ENCODE measurements at places on chromosomes 13 and 19.

DNA sequence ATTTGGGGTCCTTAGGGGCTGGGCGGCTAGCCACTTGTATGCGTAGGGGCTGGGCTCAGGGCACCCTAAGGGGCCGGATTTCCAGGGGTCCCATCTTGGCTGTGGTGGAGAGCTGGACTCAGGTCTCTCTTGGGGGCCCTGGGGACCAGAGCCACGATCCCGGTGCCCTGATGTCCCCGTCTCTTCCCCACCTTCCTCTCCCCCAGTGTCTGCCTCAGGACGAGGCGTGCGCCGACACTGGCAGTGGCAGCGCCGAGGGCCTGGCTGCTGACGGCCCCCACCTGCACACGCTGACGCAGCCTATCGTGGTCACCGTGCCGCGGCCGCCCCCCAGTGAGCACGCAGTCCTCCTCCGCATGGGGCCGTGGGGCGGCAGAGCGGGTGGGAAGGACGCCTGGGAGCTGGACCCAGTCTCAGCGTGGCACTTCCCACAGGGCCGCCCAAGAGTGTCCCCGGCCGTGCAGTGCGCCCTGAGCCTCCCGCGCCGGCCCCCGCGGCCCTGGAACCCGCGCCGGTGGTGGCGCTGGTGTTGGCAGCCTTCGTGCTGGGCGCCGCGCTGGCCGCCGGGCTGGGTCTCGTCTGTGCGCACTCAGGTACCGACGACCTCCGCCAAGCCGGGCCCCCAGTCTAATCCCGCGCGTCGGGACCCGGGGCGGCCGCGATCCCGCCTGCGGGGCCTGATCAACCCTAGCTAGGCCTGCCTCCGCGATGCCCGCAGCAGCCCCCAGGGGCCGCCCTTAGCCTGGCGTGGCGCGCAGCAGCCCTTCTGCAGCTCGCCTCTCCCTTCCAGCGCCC is 2.7 kb upstream of the SNAPC2 start:
- DNase-seq = peak; percentile 69

DNA sequence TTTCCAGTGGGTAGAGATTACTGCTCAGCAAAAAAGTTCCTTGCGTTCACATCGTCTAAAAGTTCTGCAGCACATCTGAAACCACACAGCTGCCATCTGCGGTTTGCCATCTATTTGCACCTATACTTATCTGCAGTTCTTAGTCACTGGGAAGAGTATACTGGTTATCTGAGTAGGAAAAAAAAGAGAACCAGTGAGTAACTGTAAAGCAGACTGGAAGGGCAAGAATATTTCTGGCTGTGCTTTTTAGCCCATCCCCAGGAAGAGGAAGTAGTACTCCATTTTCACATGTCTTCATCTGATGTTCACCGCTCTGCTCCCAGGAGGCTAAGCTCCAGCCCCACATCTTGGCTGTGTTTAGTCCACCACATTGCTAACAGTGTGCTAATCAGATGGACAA is 35.6 kb downstream of the EFNB2 start:
- DNase-seq = no peak

DNA sequence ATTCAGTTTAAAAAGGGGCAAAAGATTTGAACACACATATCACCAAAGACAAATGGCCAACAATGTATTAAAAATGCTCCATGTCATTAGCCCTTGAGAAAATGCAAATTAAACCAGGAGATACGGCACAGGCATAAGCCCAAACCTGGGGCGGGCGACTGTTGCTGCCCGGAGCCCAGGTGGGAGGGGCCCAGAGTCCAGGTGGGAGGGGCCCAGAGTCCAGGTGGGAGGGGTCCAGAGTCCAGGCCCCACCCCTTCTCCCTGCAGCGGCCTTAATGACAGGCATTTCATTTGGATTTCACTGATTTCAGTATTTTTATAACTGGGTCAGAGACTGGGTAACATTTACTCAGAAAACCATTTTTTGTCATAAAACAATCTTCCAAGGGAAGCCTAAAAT is 78.2 kb downstream of the RASA3 start:
- no peak for DNase-seq

- DNase-seq = no peak
These were observed 9.6 kb downstream of the CHERP start for GRCh38 chr19:16532440-16533234.

DNA sequence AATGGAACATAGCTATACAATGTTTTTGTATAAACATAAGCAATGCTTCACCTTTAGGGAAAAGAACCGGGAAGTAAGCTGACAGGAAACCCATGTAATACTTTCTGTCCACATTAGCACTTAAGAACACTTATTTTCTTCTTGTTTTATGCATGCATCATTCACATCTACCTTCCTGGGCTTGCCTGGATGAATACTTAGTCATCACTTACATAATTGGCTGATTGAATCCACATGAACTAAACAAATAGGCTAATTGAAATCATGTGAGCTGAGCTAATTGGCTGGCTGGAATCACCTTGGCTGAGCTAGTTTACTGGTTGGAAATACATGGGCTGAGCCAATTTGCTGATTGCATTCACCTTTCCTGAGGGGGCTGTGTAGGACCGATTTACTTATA is 78.8 kb downstream of the ZNF726 start:
- no peak for DNase-seq

- no peak for DNase-seq
These were observed 300.1 kb downstream of the TBC1D4 start for GRCh38 chr13:75181906-75182305.

DNA sequence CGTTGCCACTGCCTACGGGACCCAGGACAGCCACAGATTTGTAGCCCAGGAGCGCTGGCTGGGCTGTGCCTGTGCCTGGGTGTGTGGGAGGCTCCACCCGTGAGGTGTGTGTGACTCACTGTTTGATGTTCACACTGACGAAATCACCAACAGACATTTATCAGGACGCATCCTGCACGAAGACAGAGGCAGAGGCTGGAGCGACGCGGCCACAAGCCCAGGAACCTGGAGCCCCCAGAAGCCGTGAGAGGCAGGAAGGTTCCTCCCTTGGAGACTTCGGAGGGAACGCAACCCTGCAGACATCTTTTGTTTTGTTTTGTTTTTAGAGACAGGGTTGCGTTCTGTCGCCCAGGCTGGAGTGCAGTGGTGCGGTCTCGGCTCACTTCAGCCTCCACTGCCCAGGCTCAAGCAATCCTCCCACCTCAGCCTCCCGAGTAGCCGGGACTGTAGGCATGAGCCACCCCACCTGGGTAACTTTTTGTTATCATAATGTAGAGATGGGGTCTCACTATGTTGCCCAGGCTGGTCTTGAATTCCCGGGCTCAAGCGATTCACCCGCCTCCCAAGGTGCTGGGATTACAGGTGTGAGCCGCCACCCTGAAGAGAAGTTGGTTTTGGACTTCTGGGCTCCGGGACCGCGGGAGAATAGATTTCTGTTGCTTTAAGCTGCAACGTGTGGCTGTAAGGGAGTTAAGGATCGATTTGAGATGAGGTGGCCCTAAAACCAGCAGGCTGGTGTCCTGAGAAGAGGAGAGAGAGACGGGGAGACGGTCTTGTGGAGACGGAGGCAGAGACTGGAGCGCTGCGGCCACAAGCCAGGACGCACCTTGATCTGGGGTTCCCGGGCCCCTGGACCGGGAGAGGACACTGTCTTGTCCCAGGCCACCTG is 24.9 kb upstream of the WDR18 start:
- DNase-seq = no peak

Measured in NCI-H1417 (cell line).